Panc1 (cell line): ENCODE measurements at places on chromosomes 3 and 15.

DNA sequence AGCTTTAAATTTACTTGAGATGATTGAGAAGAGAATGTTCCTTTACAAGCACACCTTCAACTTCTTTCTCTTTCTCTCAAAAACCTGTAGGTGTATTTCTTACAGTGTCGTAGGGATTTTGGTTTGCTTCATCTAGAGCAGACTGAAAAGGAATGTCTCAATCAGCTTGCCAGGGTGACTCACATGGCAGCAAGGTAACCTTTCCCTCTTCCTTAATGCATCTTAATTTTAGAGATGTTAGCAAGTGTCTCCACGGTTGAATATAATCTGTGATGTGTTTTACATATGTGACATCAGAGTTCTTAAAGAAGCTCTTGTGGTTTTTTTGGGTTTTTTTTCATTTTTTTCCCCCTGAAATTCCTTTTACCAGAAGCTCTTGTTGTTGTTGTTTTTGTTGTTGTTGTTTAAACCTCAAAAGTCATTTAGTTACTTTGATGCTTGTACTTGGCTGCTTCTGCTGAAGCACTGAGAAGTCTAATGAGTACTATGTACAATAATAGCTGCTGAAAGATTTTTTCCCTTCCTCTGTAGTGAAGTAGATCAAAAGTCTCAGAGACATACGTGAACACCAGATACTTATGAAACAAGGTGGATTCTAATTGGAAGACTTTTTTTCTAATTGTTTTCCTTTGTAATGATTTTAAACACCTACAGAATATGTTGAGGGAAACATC is 83.1 kb downstream of the RETNLB start:
- no peaks in the 10 kb centered on the region for H3K4me1 ChIP-seq
- no peak overlapping the region for H3K27ac ChIP-seq
- H3K4me3 ChIP-seq, result no peak overlapping the region
- no peaks in the 10 kb centered on the region for H3K27me3 ChIP-seq
- H3K36me3 ChIP-seq, result no peaks in the 10 kb centered on the region

- H3K27me3 ChIP-seq, result no peaks in the 10 kb centered on the region
- H3K36me3 ChIP-seq, result no peaks in the 10 kb centered on the region
- H3K4me3 ChIP-seq, result no peak overlapping the region
- no peaks in the 10 kb centered on the region for H3K4me1 ChIP-seq
- no peak overlapping the region for H3K27ac ChIP-seq
These were observed 120.1 kb upstream of the NMNAT3 start for GRCh38 chr3:139797724-139798343.

DNA sequence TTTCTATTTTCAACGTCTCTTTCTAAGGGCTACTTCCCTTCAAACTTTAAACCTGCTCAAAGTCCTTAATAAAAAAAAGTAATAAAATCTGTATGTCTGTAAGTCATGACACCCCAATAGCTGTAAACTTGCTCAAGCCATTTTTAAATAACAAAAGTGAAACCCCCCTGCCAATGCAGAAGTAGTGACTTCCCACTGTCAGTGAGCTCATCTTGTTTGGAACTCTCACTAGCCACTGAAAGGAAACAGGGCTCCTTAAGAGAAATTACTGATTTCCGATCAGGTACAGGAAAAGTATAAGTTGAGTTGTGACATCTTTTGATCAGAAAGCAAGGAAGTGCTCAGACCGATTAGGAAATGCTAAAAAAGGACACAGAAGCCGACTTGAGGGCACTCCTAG is 27.6 kb upstream of the GPR171 start:
- H3K27me3 ChIP-seq, result no peaks in the 10 kb centered on the region
- H3K4me1 ChIP-seq, result no peaks in the 10 kb centered on the region
- no peak for DNase-seq

- H3K36me3 ChIP-seq, result no peaks in the 10 kb centered on the region
- DNase-seq, result no peak
- H3K27ac ChIP-seq, result no peak overlapping the region
- no peaks in the 10 kb centered on the region for H3K4me1 ChIP-seq
- H3K27me3 ChIP-seq, result no peaks in the 10 kb centered on the region
These were observed 24.3 kb downstream of the TBC1D21 start for GRCh38 chr15:73897441-73898261.

GRCh38 chr15:30943654-30944335 is 40.1 kb downstream of the FAN1 start:
- H3K4me1 ChIP-seq, result no peaks in the 10 kb centered on the region
- no peaks in the 10 kb centered on the region for H3K27me3 ChIP-seq
- DNase-seq, result no peak
- H3K4me3 ChIP-seq, result no peak overlapping the region
- no peak overlapping the region for H3K27ac ChIP-seq

DNA sequence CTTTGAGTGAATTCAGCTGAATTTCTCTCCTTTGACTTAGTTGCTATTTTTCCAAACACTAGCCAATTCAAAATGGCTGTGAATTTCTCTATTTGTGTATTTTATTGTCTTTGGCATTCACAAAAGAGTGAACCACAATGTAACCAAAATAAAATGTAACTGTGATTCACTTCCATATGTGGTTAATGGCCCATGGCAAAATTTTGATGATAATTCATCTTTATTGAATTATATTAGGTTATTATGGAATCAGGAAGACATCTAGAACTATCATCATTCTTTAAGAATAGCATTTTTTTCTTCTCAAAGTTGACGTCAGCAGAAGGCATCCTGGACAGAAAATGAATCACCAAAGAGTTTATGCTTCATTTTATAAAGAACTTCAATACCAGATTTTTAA is 705.3 kb upstream of the NAALADL2 start:
- H3K36me3 ChIP-seq, result no peaks in the 10 kb centered on the region
- H3K4me3 ChIP-seq, result no peak overlapping the region
- H3K4me1 ChIP-seq, result no peaks in the 10 kb centered on the region
- H3K27me3 ChIP-seq, result no peaks in the 10 kb centered on the region
- DNase-seq, result no peak

GRCh38 chr3:62859203-62859791 is 15.9 kb downstream of the CADPS start:
- no peaks in the 10 kb centered on the region for H3K4me1 ChIP-seq
- H3K36me3 ChIP-seq, result no peaks in the 10 kb centered on the region
- no peaks in the 10 kb centered on the region for H3K27me3 ChIP-seq
- no peak overlapping the region for H3K4me3 ChIP-seq
- DNase-seq, result no peak

- H3K27me3 ChIP-seq, result no peaks in the 10 kb centered on the region
- H3K27ac ChIP-seq, result no peak overlapping the region
- no peaks in the 10 kb centered on the region for H3K36me3 ChIP-seq
- DNase-seq, result no peak
- no peaks in the 10 kb centered on the region for H3K4me1 ChIP-seq
These were observed 221.8 kb upstream of the WNT5A start for GRCh38 chr3:55708921-55709320.

DNA sequence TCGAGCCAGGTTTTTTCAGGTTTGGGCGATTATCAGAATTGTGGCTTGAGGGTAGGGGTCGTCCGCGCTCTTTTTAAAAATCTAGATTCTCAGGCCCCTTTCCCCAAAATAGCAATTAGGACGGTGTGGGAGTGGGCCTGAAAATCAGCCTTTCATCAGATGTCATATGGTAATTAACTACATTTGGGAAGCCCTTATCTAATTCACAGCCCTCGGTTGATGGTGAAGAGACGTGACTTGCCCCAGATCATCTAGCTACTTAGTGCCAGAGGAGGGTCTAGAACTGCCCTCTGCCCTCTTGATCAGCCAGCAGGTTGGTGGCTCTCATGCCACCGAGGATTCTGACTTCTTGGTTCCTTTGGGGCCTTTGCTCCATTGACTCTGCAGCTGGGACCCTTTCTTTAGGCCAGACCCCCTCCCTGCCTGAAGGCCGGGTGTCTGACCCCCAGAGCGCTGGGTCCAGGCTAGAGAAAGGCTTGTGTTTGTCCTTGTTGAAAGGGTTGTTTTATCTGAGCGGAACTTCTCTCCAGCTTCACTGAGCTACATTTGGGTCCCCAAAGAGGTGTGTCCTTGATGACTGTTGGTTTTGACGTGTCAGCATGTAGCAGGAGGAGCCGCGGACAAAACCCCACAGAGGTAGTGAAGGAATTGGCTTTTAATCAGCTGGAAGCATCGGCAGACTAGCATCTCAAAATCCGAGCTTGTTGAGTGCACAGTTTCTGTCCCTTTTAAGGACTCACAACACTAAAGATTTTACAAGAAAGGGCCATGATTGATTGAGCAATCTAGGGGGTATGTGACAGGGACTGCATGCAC is 857 bp downstream of the AEN start:
- H3K27ac ChIP-seq, result peak overlapping the region; percentile 95
- H3K4me3 ChIP-seq, result peak overlapping the region; percentile 95
- no peaks in the 10 kb centered on the region for H3K27me3 ChIP-seq
- DNase-seq, result no peak
- H3K36me3 ChIP-seq, result peaks cover 14% of the 10 kb centered on the region

DNA sequence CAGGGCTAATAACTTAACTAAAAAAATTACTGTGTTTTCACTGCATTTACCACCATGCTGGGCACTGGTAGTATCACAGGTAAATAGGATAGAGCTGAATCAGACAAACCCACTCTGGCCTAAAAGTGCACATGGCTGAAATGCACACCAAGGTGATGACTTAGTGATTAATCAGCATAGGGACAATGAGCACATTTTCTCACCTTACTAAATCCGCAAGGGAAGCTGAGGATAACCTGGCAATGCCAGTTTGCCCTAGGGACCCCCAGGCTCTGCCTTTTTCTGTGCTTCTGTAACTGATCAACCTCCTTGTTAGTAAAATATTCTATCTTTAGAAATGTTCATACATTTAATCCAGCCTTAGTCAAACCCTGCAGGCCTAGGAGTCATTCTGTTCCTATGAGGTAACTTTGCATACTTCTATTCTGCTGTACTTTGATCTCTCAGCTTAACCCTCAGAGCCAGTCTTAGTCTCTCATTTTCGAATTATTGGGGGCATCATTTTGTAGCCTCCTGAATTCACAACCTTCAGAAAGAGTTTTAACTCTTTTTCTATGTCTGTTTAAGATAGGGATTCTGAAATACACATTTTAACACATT is 562.9 kb upstream of the KCNMB2 start:
- no peaks in the 10 kb centered on the region for H3K36me3 ChIP-seq
- no peak for DNase-seq
- H3K27ac ChIP-seq, result no peak overlapping the region; the same call in 1 of the 2 replicates
- H3K4me1 ChIP-seq, result no peaks in the 10 kb centered on the region
- no peak overlapping the region for H3K4me3 ChIP-seq
- H3K27me3 ChIP-seq, result no peaks in the 10 kb centered on the region

- H3K36me3 ChIP-seq, result no peaks in the 10 kb centered on the region
- H3K4me3 ChIP-seq, result no peak overlapping the region
- no peak overlapping the region for H3K27ac ChIP-seq
- no peaks in the 10 kb centered on the region for H3K27me3 ChIP-seq
- no peak for DNase-seq
- no peaks in the 10 kb centered on the region for H3K4me1 ChIP-seq
These were observed 5.9 kb upstream of the DNAJB8 start for GRCh38 chr3:128472449-128473179.

- H3K36me3 ChIP-seq, result no peaks in the 10 kb centered on the region
- DNase-seq, result no peak
- H3K27me3 ChIP-seq, result no peaks in the 10 kb centered on the region; the same call in 1 of the 2 replicates
These were observed 146.9 kb downstream of the BBX start for GRCh38 chr3:107669669-107670068.

- DNase-seq, result no peak
- H3K4me1 ChIP-seq, result peaks cover 9% of the 10 kb centered on the region
- no peaks in the 10 kb centered on the region for H3K27me3 ChIP-seq
- H3K4me3 ChIP-seq, result no peak overlapping the region
These were observed 2.7 kb downstream of the MLF1 start for GRCh38 chr3:158573714-158574113.

DNA sequence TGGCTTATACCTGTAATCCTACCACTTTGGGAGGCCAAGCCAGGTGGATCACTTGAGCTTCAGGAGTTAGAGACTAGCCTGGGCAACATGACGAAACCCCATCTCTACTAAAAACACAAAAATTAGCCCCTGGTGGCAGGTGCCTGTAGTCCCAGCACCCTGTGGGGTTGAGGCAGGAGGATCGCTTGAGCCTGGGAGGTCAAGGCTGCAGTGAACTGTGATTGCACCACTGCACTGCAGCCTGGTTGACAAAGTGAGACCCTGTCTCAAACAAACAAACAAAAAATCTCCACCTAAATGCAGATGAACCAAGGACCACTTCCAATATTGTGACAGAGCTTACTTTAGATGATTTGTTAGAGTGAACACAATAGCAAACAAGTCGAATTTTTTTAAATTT is 53.7 kb downstream of the TP53BP1 start:
- DNase-seq, result no peak
- H3K27ac ChIP-seq, result no peak overlapping the region
- no peaks in the 10 kb centered on the region for H3K27me3 ChIP-seq
- peaks cover 18% of the 10 kb centered on the region for H3K36me3 ChIP-seq
- no peaks in the 10 kb centered on the region for H3K4me1 ChIP-seq

GRCh38 chr3:13853978-13854296 is 25.9 kb downstream of the WNT7A start:
- no peaks in the 10 kb centered on the region; the same call in 1 of the 2 replicates for H3K27me3 ChIP-seq
- H3K4me3 ChIP-seq, result no peak overlapping the region
- H3K27ac ChIP-seq, result no peak overlapping the region
- no peaks in the 10 kb centered on the region for H3K36me3 ChIP-seq

GRCh38 chr3:143224716-143225115 is 105.1 kb downstream of the CHST2 start:
- H3K36me3 ChIP-seq, result no peaks in the 10 kb centered on the region
- peaks cover 3% of the 10 kb centered on the region; the same call in 1 of the 2 replicates for H3K27me3 ChIP-seq
- H3K4me1 ChIP-seq, result no peaks in the 10 kb centered on the region
- no peak for DNase-seq
- no peak overlapping the region for H3K4me3 ChIP-seq
- no peak overlapping the region for H3K27ac ChIP-seq

GRCh38 chr3:169945313-169945712 is 21.3 kb upstream of the SEC62 start:
- no peak overlapping the region for H3K4me3 ChIP-seq
- no peaks in the 10 kb centered on the region for H3K36me3 ChIP-seq
- peaks cover 6% of the 10 kb centered on the region; the same call in 1 of the 2 replicates for H3K27me3 ChIP-seq
- DNase-seq, result no peak

- peak; percentile 63 for DNase-seq
- no peak overlapping the region for H3K4me3 ChIP-seq
- no peaks in the 10 kb centered on the region for H3K27me3 ChIP-seq
- peak overlapping the region; percentile 72; the same call in 1 of the 2 replicates for H3K27ac ChIP-seq
These were observed 7.4 kb downstream of the EDEM1 start for GRCh38 chr3:5194801-5195509.

DNA sequence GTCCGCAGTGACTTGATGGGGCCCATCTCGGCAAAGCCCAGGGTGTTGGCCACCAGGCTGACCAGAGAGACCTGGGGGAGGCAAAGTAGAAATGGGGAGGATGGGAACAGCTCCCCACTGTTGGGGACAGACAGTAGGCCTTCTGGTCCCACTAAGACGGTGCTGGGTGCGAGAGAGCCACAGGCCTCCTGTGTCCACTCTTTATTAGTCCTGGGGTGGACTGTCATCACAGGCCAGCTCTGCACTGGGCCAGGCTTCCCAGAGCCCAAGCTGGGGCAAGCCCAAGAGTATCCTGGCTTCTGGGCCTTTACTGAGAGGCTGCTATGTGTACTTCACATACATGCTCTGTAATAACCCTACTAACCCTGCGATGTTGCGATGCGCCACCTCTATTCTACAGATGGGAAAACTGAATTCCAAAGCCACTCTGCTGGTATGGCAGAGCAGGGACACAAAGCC is 66.4 kb downstream of the EXOG start:
- DNase-seq, result no peak
- no peak overlapping the region for H3K27ac ChIP-seq
- no peaks in the 10 kb centered on the region; the same call in 1 of the 2 replicates for H3K27me3 ChIP-seq
